ENCODE measurements at places on chromosomes 7 and 10.

- DNase-seq: no peak
Measured at GRCh38 chr7:134459981-134460380, 1.1 kb upstream of the AKR1B1 start.

DNA sequence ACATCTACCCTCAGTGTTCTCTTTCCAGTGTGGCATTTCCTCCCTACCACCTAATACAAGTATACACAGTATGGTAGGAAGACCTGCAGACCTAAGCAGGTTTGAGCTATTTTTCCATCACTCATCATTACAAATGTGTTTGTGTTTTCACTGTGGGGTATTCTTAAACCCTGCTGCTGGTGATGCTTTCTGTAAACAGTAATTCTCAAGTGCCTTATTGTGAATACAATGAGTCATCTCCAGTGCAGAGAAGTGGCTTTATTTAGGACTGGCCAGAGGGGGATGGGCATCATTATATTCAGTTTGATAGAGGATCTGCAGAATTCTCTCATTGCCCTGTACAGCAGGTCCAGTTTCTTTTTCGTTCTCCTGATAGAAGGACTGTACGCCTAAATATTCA lies 63.7 kb downstream of the GRM8 start:
- DNase-seq: no peak

DNA sequence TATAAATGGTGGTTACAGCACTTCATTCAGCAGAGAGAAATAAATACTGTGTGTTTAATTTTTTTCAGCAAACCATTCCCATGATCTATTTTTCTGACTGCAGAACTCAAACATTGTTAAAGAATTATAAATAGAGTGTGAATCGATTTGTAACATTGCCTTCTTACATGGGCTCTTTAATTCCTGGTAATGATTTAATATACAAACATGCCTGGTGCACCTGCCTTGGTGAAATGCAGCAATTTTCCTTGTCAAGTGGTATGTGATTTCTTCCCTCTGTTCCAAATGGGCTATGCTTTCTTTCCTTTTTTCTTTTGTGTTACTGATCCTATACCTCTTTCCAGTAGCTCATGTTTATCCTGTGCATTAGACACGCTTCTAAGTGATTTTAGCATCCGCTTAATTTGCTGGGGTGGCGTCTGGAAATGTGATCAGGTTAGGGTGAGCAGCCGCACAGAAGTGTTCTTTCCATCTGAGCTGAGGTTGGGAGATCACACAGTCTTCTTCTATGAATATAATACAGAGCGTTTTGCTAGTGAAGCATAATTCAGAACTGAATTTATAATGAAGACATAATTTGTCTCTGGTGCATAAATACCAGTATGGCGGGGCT lies 94.3 kb upstream of the ITGB1 start:
- no peak for DNase-seq

GRCh38 chr7:84844771-84845170 lies 342.1 kb downstream of the SEMA3D start:
- no peak for DNase-seq

DNA sequence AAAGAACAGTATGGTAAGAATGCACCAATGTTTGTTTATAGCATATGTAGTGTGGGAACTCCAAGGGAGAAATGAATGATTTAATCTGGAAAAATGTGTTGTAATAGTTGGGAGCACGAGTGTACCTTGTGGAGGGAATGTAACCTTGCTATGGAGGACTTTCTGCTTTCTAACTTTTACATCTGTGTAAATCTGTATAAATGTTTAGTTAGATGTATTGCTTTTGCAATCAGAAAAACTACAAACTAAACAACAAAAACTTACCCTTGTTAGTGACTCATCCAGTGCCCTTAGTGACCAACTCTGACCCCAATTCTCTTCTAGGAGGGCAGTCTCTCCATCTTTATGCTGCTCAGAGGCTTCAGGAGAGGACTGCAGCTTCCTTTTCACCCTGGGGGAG lies 89.3 kb downstream of the CCNY start:
- no peak for DNase-seq

GRCh38 chr7:95715274-95715673 lies 57.1 kb upstream of the DYNC1I1 start:
- no peak for DNase-seq

DNA sequence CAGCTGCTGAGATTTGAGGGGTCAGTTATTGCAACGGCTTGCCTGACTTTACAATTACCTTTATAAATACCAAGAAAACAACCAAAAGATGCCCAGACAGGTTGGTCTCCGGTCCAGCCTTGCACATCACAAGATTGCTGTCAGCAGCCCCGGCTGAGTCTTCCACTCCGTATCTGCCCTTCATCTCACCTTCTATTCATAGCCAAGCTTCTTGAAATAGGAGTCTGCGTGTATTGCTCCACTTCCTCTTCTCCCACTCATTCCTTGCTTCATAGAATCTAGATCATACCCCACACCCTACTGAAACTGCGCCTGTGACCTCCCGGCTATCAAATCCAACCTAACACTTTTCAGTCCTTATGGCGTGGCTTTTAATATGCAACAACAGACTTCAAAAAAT lies 31.1 kb upstream of the USP6NL start:
- no peak for DNase-seq

DNA sequence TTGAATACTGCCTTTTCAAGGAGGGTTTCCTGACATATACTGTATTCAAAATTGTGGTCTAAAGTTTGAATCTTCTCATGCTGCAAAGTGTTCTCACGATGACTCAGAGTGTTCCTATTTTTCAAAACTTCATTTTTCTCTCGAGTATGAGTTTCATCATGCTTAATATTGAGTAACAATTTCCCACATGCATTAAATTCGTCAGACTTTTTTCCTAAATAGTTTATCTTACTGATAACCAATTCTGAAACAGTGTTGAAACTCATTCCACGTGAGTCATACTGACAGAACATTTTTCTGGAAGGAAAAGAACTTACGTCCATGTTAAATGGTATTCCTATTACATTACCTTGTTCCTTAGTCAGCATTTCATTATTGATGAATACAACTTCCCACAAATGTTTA lies 44.1 kb downstream of the ZNF33B start:
- DNase-seq: no peak

- no peak for DNase-seq
Measured at GRCh38 chr10:107589081-107589480, 424.6 kb upstream of the SORCS1 start.

DNA sequence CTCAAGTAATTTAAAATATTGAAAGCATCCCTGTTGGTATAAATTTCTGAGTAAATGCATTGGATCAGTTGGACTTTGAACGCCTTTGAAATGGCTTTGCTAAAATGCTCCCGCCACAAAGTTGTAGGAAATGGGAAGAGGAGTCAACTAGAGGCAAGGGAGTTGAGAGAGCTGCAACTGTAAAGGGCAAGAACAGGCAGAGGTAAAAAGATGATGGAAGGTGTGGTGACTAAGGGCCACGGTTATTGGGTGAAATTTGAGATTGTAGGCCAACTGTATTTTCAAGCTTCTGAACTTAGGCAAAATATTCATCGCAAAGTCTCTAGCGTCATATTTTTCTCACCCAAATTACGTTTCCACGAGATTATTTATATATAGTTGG lies 595 bp upstream of the SUMF2 start:
- DNase-seq: no peak

DNA sequence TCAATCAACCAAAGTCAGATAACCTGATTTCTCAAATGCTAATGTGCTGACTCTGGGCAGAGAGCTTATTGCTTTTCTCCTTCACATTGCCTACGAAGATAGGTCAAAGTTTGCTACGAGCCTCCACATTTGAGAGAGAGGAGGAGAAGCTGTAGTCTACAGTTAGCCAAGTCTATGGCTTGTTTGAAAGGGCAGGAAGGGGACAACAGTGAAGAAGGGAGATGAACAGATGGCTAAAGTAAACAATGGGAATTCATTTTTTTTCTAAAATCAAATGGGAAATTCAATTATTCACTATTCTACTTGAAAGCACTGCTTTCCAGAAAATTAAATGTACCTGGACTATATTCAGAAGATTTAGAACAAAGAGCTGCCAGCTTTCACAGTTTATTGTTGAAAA lies 126.7 kb upstream of the C1QL3 start:
- no peak for DNase-seq

GRCh38 chr7:40542982-40543741 lies 408.4 kb downstream of the SUGCT start:
- DNase-seq: no peak

DNA sequence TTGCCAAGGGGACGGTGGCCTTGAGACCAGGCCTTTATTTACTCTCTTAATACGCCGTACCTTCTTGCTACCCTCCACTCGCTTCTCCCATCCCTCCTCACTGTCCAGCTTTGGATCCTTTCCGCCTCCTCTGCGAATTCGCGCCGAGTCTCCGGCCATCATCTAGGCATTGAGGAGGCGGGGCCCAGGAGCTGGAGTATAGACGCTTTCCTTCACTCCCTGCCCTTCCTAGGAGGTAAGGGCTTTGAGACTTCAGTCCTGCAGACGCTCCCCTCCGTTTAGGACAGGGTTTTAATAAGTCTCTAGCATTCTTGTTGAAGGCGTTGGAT lies 538 bp downstream of the TFAM start:
- peak; percentile 8 for DNase-seq

- no peak for DNase-seq
Measured at GRCh38 chr7:40419806-40420205, 285.0 kb downstream of the SUGCT start.

DNA sequence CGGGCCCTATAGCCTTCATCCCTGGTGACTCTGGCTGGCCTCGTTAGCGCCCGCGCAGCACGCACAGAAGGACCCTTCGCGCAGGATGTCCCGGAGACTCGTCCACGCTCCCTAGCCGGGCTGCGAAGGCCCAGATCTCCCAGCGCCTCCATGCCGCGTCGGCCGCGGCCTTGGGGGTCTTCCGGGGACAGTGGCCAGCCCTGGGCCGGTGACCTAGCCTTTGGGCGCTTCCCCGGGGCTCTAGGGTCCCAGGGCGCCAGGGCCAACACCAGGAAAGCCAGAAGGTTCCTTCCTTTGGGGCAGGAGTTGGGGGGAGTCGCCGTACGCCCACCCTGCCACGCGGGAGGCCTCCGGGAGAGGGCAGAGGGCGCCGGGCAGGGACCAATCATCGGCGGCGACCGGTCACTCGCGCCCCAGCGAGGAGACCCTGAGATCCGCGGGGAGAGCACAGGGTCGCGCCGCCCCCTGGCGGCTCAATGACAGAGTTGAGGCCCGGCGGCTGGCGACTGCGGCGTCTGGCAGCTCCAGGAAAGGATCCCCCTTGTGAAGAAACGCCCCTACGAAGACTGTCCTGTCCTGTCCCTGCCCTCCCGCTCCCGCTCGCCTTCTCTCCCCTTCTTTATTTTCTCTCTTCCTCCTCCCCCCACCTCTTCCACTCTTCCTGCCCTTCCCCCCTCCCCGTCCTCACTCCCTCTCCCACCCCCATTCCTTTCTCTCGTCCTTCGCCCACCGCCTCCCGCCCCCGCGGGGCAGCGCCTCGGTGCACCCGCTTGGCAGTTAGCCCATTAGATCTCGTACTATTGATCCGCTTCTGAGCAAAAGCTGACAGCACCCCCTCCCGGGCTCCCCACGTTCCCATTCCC lies 62.3 kb upstream of the LBX1 start:
- DNase-seq: no peak

Data from HS-27A (cell line).